Naive thymus-derived CD8-positive, alpha-beta T cell (primary cell): ENCODE measurements at places on chromosomes 1 and 21.

- DNase-seq = peak; percentile 89
These were observed 9.9 kb upstream of the CDCA8 start for GRCh38 chr1:37682334-37682987.

DNA sequence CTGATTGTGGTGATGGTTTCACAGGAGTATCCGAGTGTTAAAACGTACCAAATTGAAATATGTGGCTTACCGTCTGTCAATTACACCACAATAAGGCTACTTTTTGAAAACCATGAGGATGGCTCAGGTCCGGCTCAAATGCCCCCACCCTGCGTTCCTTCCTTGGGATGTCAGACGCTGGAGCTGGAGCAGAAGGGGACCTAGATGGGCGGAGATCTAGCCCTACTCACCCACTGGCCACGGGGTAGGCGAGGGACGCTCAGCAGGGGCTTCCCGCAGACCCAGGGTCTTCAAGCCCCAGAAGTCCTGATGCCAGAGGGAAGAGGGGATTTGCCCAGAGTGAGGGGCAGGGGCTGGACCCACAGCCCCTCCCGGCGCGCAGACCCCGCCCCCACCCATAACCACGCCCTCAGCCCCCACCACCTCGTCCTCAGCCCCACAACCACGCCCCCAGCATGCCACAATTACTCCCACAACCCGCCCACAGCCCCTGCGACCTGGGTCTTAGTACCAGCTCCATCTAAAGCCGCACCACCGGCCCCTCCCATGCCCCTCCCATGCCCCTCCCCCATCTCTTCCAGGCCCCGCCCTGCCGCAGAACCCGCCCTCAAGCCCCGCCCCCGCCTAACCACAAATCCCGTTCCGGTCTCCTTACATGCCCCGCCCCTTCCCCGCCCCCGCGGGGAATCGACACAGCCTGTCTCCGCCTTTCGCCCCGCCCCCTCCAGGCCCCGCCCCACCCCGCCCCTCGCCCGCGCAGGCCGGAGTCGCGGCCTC is at the start of gene LRRC3:
TSS of gene LRRC3 (plus strand) at position 764 of the 777 bp plus-strand sequence. CDS start 1,135 bp downstream, outside the sequence.
- peak; percentile 80 for DNase-seq

- no peak for DNase-seq
These were observed 174.2 kb downstream of the BRINP3 start for GRCh38 chr1:190303501-190303900.

DNA sequence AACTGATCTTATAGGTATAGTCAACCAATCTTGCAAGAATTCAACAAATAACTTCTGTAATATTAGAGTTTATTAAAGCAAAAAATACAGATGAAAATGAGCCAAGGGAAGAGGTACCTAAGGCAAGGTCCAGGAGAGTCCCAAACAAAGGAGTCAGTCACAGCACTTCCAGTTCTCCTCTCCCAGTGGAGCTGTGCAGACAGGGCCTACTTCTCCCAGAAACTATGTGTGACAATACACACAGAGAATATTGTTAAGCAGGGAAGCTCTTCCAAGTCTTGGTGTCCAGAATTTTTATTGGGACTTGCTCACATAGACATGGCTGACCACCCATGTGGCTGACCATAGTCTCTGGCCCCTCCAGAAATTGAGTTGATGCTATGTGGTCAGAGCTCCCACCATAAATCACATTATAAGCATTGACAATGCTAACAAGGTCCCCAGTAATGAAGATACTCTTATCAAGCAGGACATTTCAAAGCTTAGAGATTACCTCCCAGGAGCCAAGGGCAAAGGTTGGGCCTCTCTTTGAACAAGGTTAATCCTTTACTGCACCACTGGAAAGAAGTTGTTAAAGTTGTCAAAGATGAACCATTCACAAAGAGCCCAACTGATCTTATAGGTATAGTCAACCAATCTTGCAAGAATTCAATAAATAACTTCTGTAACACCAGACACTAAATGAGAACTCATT is 3.5 kb upstream of the CD244 start:
- no peak for DNase-seq

- no peak for DNase-seq
These were observed 32.2 kb upstream of the CD1D start for GRCh38 chr1:158148468-158148867.

DNA sequence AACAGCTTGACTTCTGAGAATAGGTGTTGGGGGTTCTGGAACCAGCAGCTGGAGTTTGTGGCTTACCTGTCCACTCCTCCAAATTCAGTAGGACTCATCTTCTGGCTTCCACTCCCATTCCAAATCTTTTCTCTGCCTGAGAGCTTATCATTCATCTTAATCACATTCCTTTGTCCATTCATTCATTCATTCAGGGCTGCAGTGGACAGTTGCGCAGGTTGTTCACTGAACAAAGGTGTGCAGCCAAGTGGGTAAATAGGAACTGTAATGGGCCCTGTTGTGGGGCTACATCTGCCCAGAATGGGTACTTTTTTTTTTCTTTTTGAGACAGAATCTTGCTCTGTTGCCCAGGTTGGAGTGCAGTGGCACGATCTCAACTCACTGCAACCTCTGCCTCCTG is 3.4 kb upstream of the HSPG2 start:
- DNase-seq = no peak

DNA sequence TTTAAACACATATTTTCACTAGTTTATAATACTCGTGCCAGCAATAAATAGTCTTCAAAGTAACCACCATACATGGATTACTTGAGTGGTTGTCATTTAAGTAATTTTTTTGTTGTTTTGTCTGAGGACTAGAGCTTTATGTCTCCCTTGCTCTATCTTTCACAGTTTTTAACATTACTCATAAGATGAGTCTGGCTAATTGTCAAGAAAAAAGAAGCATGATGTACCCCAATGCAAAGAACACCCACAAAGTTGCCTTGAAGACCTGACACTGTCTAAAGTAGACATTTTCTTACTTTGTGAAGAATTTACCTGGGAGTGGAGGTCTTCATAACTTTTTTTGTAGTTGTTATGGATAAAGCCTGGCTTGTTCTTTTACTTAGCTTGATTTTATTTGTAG is 210.4 kb upstream of the BRINP3 start:
- DNase-seq = no peak

DNA sequence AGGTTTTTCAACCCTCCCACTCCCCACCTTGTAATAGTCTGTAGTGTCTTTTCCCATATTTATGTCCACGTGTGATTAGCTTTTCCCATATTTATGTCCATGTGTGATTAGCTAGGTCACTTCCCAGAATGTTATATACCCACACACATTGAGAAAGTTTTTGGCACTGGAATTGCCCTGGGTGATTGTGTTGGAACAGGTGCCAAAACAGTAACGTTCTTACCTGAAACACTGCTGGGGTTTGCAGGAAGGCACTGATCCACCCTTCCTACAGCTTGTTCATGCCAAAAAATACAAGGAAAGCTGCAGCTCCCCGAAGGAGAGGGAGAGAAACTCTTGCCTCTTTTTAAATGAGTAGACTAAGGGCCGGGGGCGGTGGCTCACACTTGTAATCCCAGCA is 68.0 kb upstream of the CXADR start:
- no peak for DNase-seq

DNA sequence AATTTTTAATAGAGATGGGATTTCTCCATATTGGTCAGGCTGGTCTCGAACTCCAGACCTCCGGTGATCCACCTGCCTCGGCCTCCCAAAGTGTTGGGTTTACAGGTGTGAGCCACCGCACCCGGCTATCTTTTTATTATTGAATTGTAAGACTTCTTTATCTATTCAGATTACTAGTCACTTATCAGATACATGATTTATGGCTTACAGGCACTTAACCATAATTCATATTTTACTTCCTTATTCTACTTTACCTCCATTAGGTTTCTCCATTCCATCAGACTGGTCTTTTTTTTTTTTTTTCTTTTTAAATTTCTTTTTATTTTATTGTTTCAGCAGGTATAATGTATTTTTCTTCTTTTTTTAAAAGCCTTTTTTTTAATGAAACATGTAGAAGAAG is 4.4 kb downstream of the TMEM183A start:
- DNase-seq = no peak

DNA sequence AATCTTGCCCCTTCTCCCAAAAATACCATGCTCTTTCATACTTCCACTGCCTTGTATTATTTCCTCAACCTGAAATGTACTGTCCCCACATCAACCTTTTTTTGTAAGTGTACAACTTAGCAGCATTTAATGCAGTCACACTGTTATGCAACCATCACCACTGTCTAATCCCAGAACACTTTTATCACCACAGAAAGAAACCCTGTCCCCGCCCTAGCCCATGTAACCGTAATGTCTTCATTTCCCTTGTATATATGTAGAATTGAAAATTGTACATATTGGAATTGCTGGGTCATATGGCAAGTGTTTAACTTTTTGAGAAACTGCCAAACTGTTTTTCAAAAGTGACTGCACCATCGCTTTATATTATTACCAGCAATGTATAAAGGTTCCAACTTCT is 37.4 kb downstream of the PTP4A2 start:
- DNase-seq = no peak

- no peak for DNase-seq
These were observed 428.6 kb upstream of the CAMK1G start for GRCh38 chr1:209154912-209155311.
